ENCODE measurements at places on chromosomes 1 and 21.

- no peak for DNase-seq
These were observed 110.1 kb downstream of the GRIK1 start for GRCh38 chr21:29829564-29830275.

DNA sequence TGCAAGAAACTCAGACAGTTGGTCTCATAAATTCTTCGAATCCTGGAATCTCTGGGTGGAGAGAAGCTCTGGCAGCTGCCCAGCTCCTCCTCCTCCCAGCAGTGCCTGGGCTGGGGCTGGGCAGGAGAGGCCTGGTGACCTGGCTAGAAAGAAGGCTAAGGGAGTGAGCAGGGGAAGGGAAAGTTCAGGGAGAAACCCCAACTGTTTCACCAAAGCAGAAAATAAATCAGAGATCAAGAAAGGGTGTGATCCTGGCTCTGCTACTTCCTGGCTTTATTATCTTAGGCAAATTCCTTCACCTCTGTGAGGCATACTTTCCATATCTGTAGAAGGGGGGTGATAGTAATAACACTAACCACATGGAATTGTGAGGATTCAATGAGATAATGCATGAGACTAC is 8.8 kb upstream of the COL16A1 start:
- DNase-seq = no peak

GRCh38 chr1:186925881-186926669 is 97.3 kb downstream of the PLA2G4A start:
- DNase-seq = no peak

DNA sequence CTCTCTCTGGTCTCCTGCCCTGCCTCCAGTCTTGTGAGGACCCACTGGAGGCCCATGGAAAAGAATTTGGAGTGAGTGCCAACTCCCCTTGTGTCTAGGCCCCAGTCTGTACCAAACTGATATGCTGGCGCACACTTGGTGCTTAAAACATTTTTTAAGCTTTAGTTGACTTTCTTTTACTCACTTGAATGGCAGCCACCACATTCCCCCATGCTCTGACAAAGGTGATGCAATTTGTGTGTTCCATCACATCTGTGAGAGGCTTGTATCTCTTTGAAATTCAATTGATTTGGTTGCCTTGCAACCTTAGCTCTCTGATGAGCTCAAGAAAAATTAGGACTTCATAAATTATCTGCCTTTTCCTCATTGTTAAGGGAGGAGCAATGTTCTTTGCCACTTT is 30.5 kb upstream of the WDTC1 start:
- no peak for DNase-seq

- no peak for DNase-seq
These were observed 3.8 kb downstream of the LCA5L start for GRCh38 chr21:39441502-39442475.

GRCh38 chr1:191901651-191902050 is 256.6 kb upstream of the RGS18 start:
- DNase-seq = no peak

GRCh38 chr1:66597500-66597899 is 63.5 kb downstream of the SGIP1 start:
- no peak for DNase-seq

DNA sequence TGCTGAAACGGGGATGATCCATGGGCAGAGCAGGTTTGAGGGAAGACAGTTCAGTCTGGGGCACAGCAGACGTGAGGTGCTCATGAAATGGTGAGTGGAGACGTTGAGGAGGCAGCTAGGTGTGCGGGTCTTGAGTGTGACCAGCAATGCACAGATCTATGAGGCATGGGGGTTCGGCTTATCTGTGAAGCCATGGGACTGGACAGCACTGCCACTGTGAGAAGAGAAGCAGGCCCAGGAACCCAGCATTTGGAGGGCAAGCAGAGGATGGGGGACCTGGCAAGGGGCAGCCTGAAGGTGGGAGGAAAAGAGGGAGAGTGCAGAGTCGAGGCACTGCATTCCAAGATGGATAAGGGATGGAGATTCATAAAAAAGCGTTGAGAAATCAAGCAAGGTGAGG is 8.0 kb downstream of the CSF1 start:
- no peak for DNase-seq

Data from stimulated activated CD8-positive, alpha-beta memory T cell treated with anti-CD3 and anti-CD28 coated beads, Interleukin-4, amount 100 ng/mL, for 4 hours (primary cell).